Motor neuron (in vitro differentiated cells): ENCODE measurements at places on chromosomes 3 and 15. TPM values are rescaled to one million over a fixed set of nuclear protein-coding genes. Genes with fewer than 3 reads are reported as not detected.

Gene CAMKV
- 39.0 and 40.5 TPM in 2 replicates for total RNA-seq

Gene SLC24A5
- 0.27 and 0.31 TPM in 2 replicates for total RNA-seq

Gene LYZL4
- not detected in 2 replicates for total RNA-seq

Gene TMIE
- total RNA-seq: 0.66 TPM in 1 of 2 replicates, not detected in the other

Gene TUSC7
- total RNA-seq: 4.2 and 8.4 TPM in 2 replicates

Gene BLM
- total RNA-seq: 3.0 and 3.5 TPM in 2 replicates

Gene CIP2A
- 34.8 and 43.3 TPM in 2 replicates for total RNA-seq

Gene PIERCE2
- total RNA-seq: 5.4 and 9.1 TPM in 2 replicates

Gene LRRC34
- 7.0 and 7.1 TPM in 2 replicates for total RNA-seq

Gene IGF2BP2
- total RNA-seq: 32.6 and 36.2 TPM in 2 replicates

Gene HCLS1
- total RNA-seq: 0.16 and 0.31 TPM in 2 replicates

Gene NOX5
- 0.05 and 0.38 TPM in 2 replicates for total RNA-seq

Gene ZBED2
- total RNA-seq: not detected in 2 replicates

Gene GOLGA6L7
- 0.46 and 0.70 TPM in 2 replicates for total RNA-seq

Gene TWF2
- total RNA-seq: 37.2 and 39.6 TPM in 2 replicates

Gene CA12
- total RNA-seq: 2.8 and 3.1 TPM in 2 replicates

Gene RLBP1
- total RNA-seq: not detected in 2 replicates

Gene GAP43
- 111 and 119 TPM in 2 replicates for total RNA-seq

Gene CCDC80
- 2.5 and 4.0 TPM in 2 replicates for total RNA-seq

Gene PLA2G4B
- total RNA-seq: 6.1 and 6.3 TPM in 2 replicates

Gene TRPM1
- total RNA-seq: 1.9 TPM in 2 replicates

Gene LRRK1
- total RNA-seq: 0.46 and 0.73 TPM in 2 replicates

Gene ULK3
- total RNA-seq: 21.3 and 32.9 TPM in 2 replicates

Gene GHSR
- not detected in 2 replicates for total RNA-seq

Gene TM6SF1
- total RNA-seq: 3.8 and 4.3 TPM in 2 replicates

Gene TEX55
- 0.33 and 0.69 TPM in 2 replicates for total RNA-seq

Gene KCNMB3
- 2.0 and 2.5 TPM in 2 replicates for total RNA-seq

Gene NAALADL2
- total RNA-seq: 1.1 and 3.7 TPM in 2 replicates

Gene PHLDB2
- 2.5 and 3.2 TPM in 2 replicates for total RNA-seq

Gene INKA1
- total RNA-seq: 2.5 and 2.9 TPM in 2 replicates

Gene FILIP1L
- total RNA-seq: 5.5 and 6.2 TPM in 2 replicates

Gene AADACL2
- 0.10 TPM in 1 of 2 replicates, not detected in the other for total RNA-seq

Gene ST3GAL6
- 4.7 and 6.1 TPM in 2 replicates for total RNA-seq

Gene ADPGK
- total RNA-seq: 17.5 and 18.8 TPM in 2 replicates

Gene FBXW12
- total RNA-seq: 0.38 and 0.50 TPM in 2 replicates

Gene RASGRF1
- 0.79 and 0.87 TPM in 2 replicates for total RNA-seq

Gene HIGD2B
- total RNA-seq: not detected in 2 replicates

Gene CNTN6
- 7.6 and 9.4 TPM in 2 replicates for total RNA-seq

Gene NUP210
- 13.7 and 14.0 TPM in 2 replicates for total RNA-seq
